ENCODE measurements at places on chromosomes 1 and 21.

- no peak for DNase-seq
These were observed 103.3 kb downstream of the CYYR1 start for GRCh38 chr21:26469789-26470188.

- no peak for DNase-seq
These were observed 327.8 kb downstream of the PAPPA2 start for GRCh38 chr1:176790786-176791185.

GRCh38 chr1:226921504-226921903 is 18.6 kb upstream of the COQ8A start:
- no peak for DNase-seq

DNA sequence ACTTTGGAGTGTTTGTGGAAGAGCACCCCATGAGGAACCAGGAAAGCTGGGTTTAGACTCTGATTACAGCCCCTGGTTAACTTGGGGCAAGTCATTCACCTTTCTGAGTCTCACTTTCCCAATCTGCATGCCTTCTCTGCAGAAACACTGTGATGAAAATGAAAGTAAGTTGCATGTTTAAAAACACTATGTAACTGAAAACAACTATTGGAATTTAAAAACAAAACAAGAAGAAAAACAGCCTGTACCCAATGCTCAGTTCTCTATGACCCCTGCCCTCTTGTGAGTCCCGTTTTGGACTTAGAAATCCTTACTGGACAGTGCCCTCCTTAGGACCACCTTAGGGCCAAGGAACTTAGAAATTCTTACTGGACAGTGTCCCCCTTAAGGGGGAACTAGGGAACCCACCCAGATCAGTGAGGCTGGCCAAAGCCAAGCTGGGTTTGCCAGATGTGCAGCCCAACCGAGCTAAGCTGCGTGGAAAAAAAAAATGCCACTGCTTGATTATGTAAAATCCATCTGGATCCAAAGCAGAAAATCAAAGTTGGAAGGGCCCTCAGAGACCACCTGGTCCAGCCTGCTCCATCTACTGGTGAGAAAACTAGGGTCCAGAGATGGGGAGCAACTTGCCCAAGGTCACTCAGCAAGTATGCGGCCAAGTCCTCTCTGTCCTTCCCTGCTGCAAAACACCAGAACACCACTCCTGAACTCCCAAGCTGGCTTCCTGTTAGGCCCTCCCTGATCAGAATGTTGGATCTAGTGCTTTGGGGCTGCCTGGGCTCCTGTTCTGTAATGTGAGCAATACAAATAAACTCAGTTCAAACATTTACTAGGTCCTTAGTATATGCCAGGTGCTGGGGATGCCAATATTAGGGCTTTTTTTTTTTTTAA is 77.7 kb downstream of the MRPL37 start:
- DNase-seq: no peak

Data from stimulated activated CD8-positive, alpha-beta memory T cell treated with anti-CD3 and anti-CD28 coated beads, Interleukin-7, amount 100 ng/mL, for 48 hours (primary cell).